ENCODE measurements at places on chromosomes 3 and 15.

GRCh38 chr3:21392526-21392925, 358.5 kb downstream of the ZNF385D start:
- no peak for DNase-seq

DNA sequence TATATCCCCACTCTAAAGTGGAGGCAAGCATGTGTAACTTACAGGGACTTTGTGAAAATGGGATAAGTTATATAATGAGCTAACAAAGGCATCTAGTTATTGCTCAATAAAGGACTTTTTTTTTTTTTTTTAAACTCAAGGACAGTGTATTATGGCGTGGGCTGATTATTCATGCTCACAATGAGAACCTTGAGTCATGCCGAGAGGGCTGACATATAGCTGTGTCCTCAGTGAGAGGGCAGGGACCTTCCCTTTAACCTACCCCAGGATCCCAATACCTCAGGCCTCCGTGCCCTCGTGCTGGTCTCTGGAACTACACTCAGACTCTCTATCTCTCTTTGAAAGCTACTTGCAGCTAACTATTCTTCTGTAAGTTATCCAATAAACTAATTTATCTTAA, 319.9 kb upstream of the ICE2 start:
- no peak for DNase-seq

GRCh38 chr15:52653431-52653964, 25.7 kb downstream of the ATOSA start:
- no peak for DNase-seq

DNA sequence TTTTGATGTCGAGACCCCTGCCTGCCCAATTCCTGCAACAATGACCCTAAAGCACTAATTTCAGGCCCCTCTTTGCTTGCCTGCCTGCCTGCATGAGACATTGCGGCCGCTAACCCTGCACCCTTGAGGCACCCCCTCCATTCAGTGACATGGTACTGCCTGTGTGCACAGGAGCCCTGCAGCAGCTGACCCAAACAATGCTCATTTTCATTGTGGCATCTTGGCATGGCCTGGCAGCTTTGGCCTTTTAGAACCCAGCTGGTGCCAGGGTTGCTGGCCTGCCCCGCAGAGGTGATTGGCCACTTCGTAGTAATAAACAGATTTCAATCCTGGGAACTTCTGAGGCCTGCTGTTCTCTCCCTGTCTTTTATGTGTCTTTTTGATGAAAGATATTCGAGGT, 33.8 kb downstream of the SLCO3A1 start:
- no peak for DNase-seq

GRCh38 chr3:157436583-157437291, at the start of gene PTX3:
PTX3 (plus strand) TSS chr3:157436850; CDS start chr3:157436934, 84 bp downstream.
- peak; percentile 65 for DNase-seq

- DNase-seq: no peak
Measured at GRCh38 chr3:129563850-129564535, 21.0 kb downstream of the H1-8 start.

DNA sequence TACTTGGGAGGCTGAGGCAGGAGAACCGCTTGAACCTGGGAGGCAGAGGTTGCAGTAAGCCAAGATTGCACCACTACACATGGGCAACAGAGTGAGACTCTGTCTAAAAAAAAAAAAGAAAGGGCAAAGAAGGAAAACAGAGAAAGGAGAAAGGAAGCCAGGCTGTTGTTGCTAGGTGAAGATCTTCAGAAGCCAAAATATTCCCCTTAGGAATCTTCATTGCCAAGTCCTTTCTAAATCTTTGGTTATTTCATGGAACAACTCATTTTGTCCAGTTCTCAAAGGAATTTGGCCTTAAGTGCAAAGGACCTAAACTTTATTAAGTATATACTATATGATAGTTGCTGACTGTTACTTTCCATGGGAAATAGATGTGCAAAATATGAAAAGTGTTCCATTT, 59.2 kb upstream of the OSBPL11 start:
- DNase-seq: no peak

GRCh38 chr3:151395806-151396205, 11.3 kb upstream of the P2RY12 start:
- no peak for DNase-seq

- DNase-seq: peak; percentile 34
Measured at GRCh38 chr3:177838766-177839350, 641.6 kb upstream of the TBL1XR1 start.

- no peak for DNase-seq
Measured at GRCh38 chr15:73899197-73900094, 26.1 kb downstream of the TBC1D21 start.

DNA sequence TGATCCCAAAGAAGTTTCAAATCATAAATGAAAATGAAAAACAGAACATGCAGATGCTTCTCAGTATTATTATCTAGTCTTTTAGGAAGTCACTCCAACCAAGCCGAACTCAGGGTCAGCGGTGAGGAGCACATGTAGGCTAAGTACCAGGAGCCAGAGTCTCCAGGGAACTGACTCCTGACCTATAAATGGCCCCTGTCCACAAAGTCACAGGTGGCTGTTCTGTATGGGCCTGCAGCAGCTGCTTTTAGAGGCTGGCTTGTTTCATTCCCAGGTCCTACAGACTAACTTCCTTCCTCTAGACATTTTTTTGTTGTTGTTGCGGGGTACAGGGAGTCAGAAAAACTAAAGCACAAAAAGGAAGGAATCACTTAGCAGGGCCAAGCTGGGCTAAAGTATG, 54.6 kb downstream of the DAPK2 start:
- DNase-seq: no peak

DNA sequence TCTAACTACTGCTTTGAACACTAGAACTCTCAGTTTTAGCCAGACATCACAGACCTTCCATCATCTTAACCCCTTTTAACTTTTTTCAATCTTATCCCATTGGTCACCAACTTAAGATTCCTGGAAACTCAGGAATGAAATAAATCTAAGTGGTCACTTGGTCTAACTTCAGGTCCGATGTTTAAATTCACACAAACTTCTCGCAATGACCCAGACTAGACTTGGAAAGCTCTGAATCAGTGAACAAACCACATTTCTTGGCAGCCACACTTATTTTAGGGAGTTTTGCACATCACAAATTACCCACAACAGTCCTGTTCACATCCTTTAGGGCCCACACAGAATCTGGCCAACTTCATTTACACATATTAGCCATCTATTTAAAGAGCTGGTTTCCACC, 118.9 kb downstream of the MAGI1 start:
- DNase-seq: no peak

DNA sequence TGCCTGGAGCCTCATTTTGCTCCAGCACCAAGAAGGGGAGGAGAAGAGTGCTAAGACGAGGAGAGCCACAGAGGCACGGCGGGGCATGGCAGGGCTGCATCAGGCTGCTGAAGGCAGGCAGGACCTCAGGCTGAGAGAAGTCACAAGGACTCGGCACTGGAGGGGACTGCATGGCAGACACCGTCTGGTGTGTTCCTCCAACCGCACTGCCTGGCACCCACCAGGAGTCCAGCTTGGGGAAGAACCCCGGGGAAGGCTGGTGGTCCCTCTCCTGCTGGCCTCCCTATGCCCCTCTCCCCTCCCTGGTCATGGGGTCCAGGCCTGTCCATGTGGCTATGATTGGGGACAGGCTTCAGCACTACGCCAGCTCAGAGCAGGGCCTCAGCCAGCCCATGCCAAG, 153.2 kb upstream of the MEF2A start:
- DNase-seq: no peak

DNA sequence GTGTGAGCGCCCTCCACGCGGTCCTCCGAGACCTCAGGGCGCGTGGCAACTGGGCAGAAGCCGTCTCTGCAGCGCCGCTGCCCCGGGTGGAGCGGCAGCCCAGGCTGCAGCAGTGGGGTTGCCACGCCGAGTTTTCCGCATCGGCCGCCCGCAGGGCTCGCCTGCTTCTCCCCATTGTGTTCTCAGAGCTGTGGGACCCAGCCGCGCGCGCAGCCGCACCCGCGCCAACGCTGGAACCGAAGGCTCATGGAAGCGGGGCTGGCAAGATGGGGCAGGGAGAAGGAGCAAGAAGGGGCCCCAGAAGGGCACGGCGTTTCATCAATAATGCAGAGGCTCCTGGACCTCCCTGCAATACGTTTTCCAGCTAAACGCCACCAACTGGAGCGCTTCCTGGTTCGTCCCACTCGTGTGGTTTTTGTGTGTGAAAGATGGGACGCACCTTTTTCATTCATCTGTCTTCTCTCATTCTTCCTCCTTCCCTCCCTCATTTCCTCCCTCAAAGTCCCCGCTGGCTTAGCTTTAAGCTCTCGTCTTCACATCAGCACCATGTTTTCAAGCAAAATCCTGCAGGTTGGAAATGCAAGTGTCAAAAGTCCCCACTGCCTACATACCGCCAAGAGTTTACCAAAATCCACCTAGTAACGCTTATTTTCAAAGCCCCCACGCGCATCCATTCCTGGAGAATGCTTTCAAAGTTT, 1.2 kb downstream of the ROBO1 start:
- peak; percentile 81 for DNase-seq

DNA sequence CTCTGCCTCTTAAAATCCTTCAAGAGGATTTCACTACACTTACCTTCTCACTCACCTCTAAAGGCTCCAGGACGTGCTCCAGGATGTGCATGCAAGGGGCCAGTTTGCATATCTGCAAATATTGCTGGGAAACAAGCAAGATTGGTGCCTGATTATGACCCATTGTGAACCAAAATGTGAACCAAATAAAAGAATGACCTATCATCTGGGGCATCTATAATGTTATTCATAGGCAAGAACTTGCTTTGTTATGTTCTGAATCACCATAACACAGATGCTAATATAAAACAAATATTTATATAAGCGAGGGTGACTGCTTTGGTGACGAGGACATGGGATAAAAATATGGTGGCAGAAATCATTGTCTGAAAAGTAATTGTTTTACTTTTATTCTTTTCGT, 5.5 kb downstream of the IL12A start:
- no peak for DNase-seq

DNA sequence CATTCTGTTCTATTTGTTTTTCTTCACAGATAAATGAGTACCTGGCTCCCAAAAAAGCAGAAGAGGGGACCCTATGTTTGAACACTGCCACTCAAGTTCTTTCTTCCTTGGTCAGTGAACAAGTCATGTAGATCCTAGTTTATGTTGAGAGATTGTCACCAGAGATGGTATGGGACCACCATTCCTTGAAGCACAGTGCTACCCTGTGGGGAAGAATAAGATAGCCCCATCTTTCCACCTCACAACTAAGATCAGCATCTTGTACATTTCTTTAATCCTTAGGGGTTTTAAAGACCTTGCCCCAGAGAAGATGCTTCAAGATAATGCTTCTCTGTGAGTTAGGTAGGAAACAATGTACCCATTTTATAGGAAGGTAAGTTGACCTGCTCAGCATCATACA, 233.5 kb upstream of the WNT5A start:
- DNase-seq: no peak

GRCh38 chr15:63339836-63340235, 41.8 kb downstream of the CA12 start:
- no peak for DNase-seq

GRCh38 chr3:198112031-198112430, 152.0 kb downstream of the LMLN start:
- no peak for DNase-seq

- no peak for DNase-seq
Measured at GRCh38 chr3:129657261-129658046, 51.0 kb upstream of the PLXND1 start.
